ENCODE measurements at places on chromosomes 5 and 9.

GRCh38 chr9:110537841-110538646 is 41.5 kb downstream of the SVEP1 start:
- no peak for DNase-seq

DNA sequence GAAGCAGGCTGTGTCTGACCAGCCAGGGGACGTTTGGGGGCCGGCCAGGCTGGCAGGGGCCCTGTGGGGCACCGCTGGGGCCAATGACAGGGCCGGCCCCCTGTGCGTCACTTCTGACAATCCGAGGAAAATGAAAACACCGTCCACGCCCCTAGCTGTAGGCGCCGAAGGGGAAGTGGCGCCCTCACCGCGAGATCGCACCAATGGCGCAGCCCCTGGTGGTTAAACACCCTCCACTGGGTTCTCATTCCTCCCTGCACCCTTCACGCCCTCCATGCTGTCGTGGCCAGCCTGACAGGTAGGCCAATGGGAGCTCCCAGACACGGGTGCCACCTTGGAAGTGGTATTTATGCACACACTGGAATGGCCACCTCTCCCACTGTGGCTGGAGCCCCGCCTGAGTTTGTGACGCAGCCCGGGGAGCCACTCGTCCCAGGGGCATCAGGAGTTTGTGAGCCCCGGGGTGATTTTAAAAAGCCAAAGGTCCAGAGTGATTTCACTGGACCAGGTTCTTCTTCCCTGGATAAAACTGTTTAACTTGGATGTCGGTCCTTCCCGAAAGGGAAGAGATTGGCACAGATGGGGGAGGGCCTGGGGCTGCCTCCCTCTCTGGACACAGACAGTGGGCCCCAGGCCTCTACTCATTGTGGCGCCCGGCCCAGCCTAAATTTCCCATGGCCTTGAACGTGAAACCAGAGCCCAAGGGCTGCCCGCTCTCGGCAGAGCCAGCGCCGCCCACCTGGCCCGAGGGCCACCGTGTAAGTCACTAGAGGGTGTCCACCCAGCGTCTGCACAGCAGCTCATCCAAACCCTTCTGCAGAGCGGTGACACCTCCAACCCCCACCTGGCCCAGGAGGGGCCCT is 49.7 kb downstream of the NKD2 start:
- DNase-seq: no peak

DNA sequence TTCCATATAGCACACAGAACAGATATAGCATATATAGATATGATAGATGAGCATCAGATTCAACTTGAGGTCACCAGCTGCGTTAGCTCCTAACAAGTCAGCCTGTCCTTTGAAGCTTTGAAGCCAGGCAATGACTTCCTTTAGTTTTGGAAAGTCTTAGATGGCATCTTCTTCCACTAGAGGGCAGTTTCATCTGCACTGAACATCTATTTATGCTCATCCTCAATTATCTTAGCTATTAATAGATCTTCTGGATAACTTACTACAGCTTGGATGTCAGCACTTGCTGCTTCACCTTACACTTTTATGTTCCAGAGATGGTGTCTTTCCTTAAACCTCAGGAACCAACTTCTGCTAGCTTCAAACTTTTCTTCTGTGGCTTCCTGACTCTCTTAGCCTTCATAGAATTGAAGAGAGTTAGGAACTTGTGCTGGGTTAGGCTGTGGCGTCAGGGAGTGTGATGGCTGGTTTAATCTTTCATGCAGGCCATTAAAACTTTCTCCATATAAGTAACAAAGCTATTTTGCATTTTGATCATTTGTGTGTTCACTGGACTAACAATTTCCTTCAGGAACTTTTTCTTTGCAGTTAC is 1401.4 kb downstream of the EFNA5 start:
- DNase-seq: no peak

GRCh38 chr9:98871558-98872065 is 64.1 kb downstream of the GALNT12 start:
- no peak for DNase-seq

DNA sequence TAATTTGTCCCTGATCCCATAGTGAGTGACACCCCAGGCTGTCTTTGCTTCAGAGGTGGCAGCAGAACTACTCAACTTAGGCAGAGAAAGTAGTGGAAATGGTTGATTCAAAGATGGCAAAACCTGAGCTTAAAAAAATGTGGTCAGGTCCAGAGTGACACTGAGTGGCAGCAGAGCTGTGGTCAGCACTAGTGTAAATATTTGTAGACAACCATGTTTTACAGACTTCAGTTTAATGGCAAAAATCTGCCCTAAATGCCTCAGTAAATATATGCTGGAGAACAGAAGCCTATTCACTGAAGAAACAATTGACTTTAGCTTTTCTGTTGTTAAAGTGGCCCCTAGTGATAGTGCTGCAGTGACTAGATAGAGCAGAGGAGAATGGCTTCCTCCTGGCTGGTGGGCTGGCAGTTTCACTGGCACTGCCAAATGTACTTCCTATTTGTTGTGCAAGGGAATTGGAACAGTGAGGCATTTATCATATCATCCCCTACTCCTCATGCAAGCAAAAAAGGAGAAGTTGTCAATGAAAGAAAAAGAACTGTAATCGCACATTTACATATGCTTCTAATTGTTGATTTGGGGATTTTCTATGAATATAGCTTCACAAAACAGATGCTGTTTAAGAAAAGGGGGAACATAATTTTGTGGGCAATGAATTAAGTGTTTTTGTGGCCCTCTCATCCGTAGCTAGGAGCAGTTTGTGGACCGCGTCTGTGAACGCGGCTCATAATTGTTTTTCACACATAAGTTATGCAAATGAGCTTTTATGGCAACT is 12.0 kb downstream of the PBX3 start:
- no peak for DNase-seq

DNA sequence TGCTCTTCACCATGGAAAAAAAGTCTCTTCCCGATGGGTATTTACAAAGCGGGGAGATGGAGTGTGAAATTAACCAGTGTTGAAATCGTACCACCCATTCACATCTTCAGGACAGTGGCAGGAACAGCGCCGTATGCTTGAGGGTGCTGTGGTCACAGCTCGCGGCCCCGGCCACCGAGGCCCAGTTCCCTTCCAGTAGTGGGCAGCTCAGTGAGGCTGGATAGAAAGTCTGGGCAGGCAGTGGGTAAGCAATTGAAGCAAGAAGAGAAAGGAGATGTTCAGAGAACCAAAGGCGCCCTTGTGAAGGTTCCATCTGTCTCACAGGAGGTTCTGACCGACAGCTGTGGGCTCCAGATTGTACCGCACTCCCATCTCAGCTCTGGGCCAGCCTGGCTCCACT is 59.1 kb downstream of the SECISBP2 start:
- no peak for DNase-seq

DNA sequence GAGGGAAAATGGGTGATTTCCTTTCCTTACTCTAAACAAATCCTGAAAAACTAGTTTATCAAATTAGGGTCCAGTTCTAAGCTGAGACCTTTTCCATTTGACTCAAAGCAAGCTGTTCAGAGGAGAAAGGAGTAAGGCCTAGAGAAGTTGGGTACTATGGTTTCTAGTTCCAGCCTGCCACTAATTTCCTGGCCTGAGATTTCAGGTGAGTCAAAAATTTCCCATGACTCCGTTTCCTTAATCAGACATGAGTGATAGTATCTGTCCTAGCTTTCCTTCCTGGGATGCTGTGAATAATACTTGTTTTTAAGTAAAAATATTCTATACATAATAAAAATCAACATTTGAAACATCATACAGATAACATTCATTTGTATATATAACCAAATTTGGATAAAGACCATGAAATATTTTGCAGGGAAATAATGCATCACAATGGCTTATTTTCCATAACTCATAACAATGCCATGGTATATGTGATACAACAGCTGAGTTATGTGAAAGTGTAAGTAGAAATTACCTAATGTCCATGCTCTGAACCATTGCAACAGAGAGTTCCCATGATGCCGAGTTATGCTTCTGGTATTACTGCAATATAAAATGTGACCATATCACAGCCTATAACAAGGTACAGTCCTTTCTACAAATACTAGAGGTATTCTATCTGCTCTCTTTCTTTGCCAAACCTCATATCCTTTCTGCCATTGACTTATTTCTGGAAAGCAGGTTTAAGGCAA is 142.7 kb downstream of the MLLT3 start:
- no peak for DNase-seq

DNA sequence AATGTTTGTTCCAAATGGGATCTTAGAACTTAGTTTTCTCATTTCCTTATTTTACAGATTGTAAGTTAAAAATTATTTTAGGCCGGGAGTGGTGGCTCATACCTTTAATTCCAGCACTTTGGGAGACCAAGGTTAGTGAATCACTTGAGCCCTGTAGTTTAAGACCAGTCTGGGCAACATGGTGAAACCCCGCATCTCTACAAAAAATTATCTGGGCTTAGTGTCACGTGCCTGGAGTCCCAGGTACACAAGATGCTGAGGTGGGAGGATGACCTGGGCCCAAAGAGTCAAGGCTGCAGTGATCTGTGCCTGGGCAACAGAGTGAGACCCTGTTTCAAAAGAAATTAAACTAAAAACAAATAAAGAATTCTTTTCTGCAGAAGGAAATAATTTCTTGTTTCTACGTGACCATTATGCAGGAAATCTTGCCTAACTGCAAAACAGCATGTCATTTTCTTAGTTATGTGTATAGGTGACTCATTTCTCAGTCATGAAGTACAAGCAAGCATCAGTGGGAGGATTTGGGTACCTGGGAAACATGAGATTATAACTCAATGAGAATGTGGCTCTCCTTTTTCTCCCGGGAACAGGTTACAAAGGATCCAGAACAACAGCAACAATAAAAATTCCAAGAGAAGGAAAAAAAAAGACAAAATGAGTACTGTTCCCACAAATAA is 375.1 kb upstream of the ST8SIA4 start:
- no peak for DNase-seq

All from stimulated activated CD8-positive, alpha-beta memory T cell treated with anti-CD3 and anti-CD28 coated beads, Interleukin-4, amount 100 ng/mL, for 24 hours (primary cell).